ENCODE measurements at places on chromosomes 13 and 19.

DNA sequence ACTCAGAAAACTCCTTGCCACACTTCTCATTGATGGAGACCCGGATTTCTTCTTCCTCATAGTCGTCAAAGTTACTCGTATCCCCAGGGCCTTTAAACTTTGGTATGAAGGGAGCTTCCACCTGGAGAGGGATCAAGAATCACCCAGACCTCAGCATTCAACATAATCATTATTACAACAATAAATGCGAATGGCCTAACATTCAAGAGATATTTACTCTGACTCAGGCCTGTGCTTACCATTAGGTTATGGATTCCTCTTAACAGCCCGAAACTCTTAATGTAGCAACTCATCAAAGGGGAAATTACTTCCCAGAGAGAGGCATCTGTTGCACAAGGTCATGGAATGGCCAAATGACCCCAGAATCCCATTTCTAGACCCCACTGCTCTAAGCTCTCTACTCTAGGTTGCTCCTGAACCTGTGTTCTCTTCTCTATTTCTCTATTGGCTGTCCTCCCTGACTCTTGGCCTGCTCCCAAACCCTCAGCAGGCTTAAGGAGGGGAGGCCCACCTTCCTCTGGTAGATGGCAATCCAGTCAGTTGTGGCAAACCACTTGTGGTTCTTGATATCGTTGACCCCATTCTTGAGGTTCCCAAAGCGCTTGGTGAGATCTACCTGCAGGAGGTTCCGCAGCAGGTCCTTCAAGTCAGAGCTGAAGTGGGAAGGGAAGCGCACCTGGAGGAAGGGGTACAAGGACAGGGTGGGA, 2.7 kb upstream of the SAMD1 start:
- no peak for DNase-seq

GRCh38 chr19:52943884-52944643, 18.6 kb downstream of the ZNF816 start:
- DNase-seq = no peak

DNA sequence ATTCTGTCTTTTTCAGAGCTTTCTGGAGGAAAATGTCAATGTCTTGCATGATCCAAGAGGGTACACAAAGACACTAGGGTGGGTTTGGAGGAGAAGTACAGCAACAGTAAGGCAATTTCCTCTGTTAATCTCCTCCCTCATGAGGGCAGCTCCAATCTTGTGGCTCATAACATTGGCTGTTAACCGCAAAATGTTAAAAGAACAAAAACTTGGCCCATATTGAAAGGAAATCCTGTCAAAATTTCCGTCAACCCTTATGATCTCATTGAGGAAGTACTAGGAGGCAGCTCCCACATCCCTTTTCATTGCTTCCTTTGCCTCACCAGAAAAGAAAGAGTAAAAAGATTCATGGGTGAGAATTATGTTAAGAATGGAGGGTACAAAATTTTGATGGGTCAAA, 11.6 kb downstream of the OXGR1 start:
- DNase-seq = no peak

- DNase-seq = no peak
Observed at GRCh38 chr19:37691881-37692504, 27.6 kb downstream of the ZNF607 start.

DNA sequence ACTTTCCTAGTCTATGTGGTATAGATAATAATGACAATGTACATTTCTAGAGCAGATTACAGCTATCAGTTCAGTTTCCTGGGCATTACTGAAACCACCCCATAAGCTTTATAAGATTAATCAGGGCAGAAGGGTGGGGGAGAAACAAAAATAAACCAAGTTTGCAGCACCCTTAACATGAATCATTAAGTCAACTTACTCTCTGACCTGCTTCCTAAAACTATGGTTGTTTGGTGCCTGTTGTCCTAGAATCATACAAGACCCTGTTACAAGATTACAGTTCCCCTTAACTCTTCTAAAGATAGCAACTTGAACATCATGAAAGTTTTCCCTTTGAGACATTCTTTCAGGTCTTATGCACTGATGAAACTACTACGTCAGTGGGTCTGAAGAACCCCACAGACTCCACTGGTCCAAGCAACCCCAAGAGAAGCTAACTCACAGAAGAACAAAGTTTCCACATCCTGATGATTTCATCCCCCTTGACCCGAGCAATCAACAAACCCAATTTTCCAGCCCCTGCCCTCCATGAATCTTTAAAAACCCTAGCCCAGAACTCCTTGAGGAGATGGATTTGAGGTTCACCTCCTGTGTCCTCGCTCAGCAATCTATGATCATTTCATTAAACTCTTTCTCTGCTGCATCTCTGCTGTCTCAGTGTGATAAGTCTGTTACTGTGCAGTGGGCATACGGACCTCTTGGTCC, 336.5 kb downstream of the FOXO1 start:
- no peak for DNase-seq

DNA sequence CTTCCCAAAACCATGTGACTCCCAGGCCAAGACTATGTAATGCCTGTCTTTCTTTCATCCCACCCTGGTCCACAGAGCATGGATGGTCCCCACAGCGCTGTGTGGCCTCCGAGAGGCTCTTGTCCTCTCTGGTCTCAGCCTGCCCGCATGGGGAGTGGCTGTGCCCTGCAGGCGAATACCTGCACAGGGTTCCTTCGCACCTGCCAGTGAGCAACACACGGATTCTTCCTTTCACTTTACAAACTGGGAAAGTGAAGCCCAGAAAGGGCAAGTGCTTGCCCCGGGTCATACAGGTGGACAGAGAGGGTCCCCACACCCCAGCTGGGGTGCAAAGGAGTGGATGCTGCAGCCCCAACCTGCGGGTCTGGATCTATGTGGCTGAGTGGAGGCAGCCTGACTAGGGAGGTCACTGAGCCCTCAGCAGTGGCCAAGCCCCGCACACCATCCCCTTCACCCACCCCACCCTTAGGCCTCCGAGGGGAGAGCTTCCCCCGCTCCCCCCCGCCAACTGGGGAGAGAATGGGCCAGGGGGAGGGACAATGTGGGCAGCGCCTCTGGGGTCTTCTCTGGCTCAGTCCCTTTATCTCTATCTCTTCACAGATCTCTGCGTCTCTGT, 747 bp upstream of the MARK4 start:
- DNase-seq = no peak

GRCh38 chr13:30792285-30793000, 57.1 kb downstream of the ALOX5AP start:
- DNase-seq = no peak

GRCh38 chr13:103758222-103758621, 692.0 kb upstream of the SLC10A2 start:
- DNase-seq = no peak

DNA sequence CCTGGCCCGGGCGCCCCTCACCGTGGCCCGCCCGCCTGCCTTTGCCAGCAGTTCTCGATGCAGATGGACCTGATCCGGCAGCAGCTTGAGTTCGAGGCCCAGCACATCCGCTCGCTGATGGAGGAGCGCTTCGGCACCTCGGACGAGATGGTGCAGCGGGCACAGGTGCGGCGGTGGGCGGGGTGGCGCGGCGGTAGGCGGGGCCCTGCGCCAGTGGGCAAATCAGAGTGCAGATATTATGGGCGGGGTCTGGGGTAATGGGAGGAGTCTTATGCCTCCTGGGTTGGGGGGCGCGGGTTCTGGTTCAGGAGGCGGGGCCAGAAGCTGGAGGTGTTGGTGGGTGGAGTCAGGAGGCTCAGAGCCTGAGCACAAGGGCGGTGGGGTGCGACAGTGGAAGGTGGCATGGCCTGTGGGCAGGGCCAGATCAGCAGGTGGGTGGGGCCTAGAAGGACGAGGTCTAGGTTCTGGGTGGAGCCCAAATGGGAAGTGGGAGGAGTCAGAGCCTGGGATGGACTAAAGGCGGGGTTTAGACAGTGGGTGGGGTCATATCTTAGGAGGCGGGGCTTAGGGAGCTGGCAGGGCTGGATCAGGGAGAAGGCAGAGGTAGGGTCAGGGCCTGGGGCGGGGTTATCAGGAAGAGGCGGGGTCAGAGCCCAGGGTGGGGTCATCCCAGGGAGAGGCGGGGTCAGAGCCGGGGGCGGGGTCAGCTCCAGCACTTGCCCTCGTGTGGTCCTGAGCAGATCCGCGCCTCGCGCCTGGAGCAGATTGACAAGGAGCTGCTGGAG, 5.6 kb downstream of the APC2 start:
- peak; percentile 95 for DNase-seq

DNA sequence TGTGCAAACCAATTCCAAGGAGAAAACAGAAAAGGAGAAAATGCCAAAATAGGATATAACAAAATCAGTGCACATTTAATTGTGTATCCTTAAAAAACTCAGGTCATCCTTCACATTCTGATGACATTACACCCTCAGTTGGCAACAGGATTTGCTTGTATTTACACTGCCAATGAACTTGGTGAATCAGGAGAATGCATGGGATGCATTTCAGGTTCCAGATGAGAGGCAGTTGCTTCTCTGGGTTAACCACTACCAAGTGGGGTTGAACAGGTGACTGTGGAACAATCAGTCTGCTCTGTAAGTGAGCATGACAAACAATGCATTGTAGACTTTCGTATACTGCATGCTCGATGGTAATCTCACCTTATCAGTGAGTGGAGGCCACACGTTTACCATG, 79.1 kb downstream of the STARD13 start:
- no peak for DNase-seq

- DNase-seq = no peak
Observed at GRCh38 chr19:35265126-35265899, 3.4 kb upstream of the USF2 start.

- DNase-seq = no peak
Observed at GRCh38 chr19:42175952-42176648, 41.4 kb downstream of the DEDD2 start.

DNA sequence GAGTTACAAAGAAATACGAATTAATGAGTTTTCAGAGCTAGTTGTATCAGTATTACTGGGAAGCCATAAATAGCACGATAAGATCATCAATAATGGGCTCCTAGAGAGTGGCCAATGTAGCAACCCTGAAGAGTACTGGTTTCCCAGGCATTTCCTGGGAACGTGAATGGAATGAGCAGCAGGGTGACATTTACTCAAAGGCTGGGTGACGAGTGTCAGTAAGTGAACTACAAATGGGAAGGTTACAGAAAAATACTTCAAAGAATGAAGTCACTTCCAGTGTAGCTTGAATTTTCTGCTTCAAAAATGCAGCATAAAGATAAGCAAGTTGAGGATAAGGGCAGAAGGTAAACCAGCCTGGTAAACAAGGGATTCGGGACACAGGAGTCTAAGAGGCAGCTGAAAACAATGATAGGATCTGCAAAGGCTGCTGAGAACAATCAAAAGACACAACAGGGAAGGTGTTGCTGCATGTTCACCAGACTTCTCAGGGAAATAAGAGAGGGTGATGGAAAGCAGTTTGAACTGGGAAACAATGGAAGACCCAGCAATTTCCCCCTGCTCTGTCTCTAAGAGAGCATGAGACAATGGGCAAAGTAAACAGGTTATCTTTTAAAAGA, 48.6 kb upstream of the POSTN start:
- DNase-seq = no peak

- no peak for DNase-seq
Observed at GRCh38 chr19:23774106-23774505, 15.4 kb upstream of the ZNF681 start.
